ENCODE measurements at places on chromosomes 13 and 19. TPM values are rescaled to one million over a fixed set of nuclear protein-coding genes. Genes with fewer than 3 reads are reported as not detected.

Gene WDR87
- total RNA-seq = not detected

Gene MPV17L2
- 26.4 TPM for total RNA-seq

Gene TBCB
- total RNA-seq = 37.5 TPM

Gene ANKRD10
- total RNA-seq = 51.3 TPM

Gene ADM5
- 0.37 TPM for total RNA-seq

Gene SIPA1L3
- 9.1 TPM for total RNA-seq

Gene ANGPTL8
- 287 TPM for total RNA-seq

Gene BICRA
- 6.3 TPM for total RNA-seq

All from right lobe of liver (tissue), 6 donors.